Activated CD4-positive, alpha-beta T cell treated with anti-CD3 and anti-CD28 coated beads, Interleukin-2, amount 50 U/mL, for 24 hours (primary cell): ENCODE measurements at places on chromosomes 11 and 22.

DNA sequence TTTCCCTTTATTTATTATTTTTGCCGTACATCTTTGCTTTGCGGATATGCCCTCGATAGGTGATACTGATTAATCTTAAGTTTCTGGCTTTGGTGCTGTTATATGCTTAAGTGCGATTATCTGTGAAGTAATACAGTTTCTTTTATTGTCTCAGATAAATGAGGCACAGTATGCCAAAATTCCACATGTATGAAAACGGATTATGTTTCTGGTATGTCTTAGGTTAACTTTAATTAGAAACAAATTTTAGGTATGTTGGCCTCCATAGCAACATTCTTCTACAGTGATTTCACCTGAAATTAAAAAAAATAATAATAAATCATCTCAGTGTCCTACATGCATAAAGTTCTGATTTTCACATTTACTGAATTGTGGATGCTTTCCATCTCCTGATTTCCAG is 119.2 kb downstream of the ARHGAP42 start:
- DNase-seq, result no peak

DNA sequence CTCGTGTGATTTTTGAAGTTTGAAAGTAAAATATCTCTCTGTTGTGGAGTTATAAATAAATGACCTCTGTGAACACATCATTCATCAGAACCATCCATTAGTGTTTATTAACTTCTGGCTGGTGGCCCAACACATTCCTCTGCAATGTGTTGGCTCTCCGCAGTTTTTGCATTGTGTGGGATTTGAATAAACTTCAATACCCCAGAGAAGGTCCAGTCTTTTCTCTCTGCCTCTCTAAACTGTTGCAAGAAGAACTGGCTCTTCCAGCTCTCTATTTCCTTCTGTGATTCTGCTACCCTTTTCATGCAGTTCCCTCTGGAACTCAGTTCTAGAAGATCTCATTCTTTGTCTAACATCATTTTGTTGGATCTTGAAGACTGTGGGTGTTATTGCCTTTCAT is 125.0 kb upstream of the ARHGAP42 start:
- no peak for DNase-seq

DNA sequence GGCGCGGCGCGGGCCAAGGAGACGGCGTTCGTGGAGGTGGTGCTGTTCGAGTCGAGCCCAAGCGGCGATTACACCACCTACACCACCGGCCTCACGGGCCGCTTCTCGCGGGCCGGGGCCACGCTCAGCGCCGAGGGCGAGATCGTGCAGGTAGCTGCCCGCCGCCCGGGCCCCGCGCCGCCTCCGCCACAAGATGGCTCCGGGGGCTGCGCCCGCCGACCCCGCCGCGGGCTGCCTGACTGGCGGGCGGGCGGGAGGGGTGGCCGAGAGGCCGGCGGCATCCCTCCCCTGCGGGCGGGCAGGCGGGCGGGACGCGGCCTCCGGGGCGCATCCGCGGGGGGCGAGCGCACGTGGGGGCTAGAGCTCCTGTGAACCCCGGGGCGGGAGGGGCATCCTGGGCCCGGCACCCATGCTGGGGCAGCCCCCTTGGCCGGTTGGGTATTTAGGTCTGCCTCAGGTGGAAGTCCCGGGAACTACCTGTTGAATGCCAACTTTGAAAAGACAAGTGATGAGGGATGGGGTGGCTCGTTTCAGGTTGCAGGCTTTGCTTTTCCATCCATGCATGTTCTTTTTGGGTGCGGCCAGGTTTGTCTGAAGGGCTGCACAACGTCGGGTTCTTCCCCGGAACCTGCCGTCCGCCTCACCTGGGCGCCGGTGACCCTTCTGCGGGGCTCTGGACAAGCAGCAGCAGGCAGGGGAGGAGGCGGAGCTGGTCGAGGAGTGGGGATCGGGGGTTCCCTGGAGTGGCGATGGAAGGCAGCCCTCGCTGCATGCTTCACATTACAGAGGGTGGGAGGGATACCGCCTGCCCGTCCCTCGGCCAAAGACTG is 760 bp downstream of the ZNRF3 start:
- DNase-seq, result no peak

DNA sequence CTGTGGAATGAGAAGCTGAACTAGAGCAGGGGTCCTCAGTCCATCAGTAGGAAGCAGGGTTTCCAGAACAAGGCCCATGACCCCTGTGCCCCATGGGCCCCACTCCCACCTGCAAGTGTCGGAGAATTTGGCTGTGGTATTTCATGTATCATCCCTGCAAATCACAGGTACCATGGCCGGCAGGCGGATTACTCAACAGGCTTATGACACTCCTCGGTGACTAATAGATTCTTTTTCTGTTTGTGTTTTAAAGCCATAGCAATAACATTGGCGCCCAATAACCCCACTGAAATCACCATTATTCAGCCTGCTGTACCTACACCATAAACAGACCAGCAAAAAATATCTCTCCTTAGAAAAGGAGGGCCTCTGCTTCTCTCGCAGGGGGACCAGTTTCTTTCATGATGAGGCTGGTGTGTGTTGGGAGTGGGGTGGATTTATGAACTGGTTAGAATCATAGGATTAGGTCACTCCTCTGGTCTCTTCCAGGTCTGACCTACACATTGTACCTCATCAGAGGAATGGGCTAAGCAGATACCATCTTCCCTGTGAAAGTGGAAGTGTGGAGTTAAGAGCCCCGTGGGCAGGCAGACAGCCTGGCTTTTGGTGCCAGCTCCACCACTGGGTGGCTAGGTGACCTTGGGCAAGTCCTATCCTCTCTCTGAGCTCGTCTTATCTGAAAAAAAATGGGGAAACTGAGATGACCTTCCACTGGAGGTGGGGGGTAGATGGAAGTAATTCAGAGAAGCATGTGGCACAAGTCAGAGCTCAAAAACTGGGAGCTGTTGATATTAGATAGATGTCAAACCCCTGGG is 60.2 kb upstream of the WNT11 start:
- no peak for DNase-seq

GRCh38 chr11:47124675-47125074 is 52.0 kb downstream of the ARFGAP2 start:
- DNase-seq, result no peak

DNA sequence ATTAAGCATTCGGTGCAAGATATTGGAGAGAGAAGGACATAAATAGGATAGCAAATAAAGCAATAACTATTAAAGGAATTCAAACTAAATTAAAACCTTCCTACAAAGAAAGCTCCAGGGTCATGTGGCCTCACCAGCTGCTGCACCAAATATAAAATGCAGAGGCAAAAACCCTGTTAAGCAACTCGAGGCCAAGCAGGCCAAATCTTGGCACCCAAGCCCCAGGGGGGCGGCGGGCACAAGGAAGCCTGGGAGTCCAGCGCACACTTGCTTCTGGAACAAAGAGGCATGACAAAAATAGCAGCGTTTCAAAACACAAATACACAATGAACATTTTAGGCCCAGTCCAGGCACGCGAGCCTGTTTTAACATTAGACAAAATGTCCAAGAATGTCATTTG is 20.8 kb downstream of the KRTAP5-6 start:
- no peak for DNase-seq
